ENCODE measurements at places on chromosomes 12 and 14. TPM values are rescaled to one million over a fixed set of nuclear protein-coding genes. Genes with fewer than 3 reads are reported as not detected.

Gene C12orf60
- total RNA-seq, result 0.95 TPM

- peak; percentile 54 for DNase-seq
- no peaks in the 10 kb centered on the region for H3K27me3 ChIP-seq
- peaks cover 8% of the 10 kb centered on the region for H3K4me1 ChIP-seq
- peaks cover 7% of the 10 kb centered on the region for H3K36me3 ChIP-seq
- H3K27ac ChIP-seq, result no peak overlapping the region
These were observed 46.7 kb downstream of the WBP11 start for GRCh38 chr12:14756334-14757143.

DNA sequence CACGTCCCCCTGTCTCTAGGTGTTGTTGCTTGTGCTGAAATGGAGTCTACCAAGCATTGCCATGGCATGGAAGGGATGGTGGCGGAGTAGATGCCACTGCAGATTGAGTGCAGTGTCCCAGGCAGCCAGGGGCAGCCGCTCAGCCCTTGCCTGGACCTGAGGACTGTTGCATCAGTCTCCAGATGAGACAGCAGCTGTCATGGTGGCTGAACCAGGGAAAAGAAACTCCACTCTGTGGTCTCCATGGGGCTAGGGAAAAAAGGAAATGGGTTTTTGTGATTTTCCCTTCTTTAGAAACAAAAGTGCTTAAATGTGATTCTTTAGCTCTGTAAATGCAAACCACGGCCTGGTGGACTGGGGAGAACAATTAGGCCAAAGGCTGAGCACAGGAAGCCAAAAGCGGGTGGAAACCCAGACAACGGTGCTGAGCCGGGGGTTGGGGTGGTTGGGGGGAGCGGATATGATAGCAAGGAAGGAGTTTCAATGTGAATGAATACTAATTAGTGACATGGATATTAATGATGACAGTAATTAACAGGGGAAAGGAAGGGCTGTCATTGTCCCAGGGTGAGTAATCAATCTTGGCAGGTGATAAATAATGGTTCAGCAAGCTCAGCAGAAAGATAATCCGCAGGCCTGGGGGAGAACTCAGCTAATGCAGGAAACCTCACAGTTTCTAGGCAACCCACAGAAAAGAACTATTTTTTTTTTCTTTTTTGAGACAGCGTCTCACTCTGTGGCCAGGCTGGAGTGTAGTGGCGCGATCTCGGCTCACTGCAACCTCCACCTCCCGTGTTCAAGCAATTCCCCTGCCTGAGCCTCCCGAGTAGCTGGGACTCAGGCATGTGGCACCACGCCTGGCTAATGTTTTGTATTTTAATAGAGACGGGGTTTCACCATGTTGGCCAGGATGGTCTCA, 442.6 kb downstream of the DPF3 start:
- no peaks in the 10 kb centered on the region for H3K27me3 ChIP-seq
- DNase-seq, result no peak
- H3K27ac ChIP-seq, result no peak overlapping the region
- H3K4me3 ChIP-seq, result no peak overlapping the region
- H3K4me1 ChIP-seq, result no peaks in the 10 kb centered on the region

Gene A2M
- not detected for total RNA-seq

Gene RIMKLB
- total RNA-seq, result 29.3 TPM

- no peak overlapping the region for H3K27ac ChIP-seq
- DNase-seq, result no peak
- H3K36me3 ChIP-seq, result peaks cover 94% of the 10 kb centered on the region
- H3K4me1 ChIP-seq, result peaks cover 52% of the 10 kb centered on the region
- peak overlapping the region; percentile 48 for H3K4me3 ChIP-seq
These were observed 11.5 kb upstream of the EID3 start for GRCh38 chr12:104291867-104292524.

DNA sequence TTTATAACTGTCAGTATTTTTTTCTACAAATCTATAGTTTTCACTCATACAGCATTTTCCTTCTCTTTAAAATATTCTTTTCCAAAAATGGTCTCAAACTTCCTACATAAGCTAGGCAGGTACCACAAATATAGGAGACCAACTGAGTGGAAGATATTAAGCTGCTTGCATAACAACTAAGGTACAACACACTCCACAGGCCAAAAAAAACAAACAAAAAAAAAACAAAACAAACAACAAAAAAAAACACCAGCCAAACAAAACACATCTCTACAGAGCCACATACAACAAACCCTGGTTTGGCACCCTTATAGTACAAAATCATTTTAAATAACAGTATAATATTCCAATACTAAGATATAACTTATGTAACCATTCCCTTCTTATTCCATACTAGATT, 50.1 kb downstream of the SLC2A13 start:
- no peak overlapping the region for H3K27ac ChIP-seq
- H3K36me3 ChIP-seq, result no peaks in the 10 kb centered on the region
- peaks cover 19% of the 10 kb centered on the region for H3K4me1 ChIP-seq
- DNase-seq, result no peak

Gene KSR2
- total RNA-seq, result 1.6 TPM

DNA sequence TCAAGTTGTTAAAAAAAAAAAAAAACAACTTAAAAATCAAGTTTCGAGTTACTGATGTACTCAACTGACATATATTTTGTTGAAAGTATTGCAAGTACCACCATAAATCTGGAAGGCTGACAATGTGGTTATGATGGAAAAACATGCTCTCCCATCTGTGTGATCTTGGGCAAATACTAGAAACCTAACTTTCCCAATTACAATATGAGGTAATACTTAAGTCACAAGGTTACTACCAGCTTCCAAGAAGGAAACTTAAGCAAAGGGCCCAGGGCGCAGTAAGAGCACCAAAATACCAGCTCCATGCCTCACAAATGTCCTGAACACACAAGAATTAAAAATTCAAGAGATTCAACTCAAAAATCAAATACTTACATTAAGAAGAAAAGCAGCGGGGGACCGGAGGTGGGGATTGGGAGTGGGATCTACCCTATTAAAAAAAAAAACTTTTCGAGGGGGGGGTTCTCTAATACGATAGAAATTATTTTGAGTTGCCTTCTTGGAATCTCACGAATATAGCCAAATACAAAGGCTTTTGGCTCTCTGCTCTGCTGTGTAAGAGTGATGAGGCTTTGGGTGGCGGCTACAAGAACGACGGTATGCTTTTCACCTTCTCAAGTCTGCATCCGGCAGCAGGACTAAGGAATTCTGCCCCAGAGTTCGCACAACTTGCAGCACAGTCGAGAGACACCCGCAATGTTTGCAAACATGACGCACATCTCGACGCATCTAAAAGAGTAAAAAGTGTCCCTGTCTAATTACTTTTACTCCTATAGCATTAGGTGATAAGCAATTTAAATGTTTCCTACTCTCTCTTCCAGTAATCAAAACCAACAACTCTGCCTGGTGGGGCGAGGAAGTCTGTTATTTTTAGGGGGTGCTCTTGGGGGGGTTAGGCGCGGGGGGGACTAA, 1.1 kb downstream of the SAV1 start:
- H3K27ac ChIP-seq, result no peak overlapping the region
- no peaks in the 10 kb centered on the region for H3K27me3 ChIP-seq
- no peak overlapping the region for H3K4me3 ChIP-seq
- DNase-seq, result peak; percentile 28

- no peak for DNase-seq
- no peaks in the 10 kb centered on the region for H3K27me3 ChIP-seq
- H3K27ac ChIP-seq, result no peak overlapping the region
- H3K36me3 ChIP-seq, result no peaks in the 10 kb centered on the region
- peaks cover 12% of the 10 kb centered on the region for H3K4me1 ChIP-seq
- H3K4me3 ChIP-seq, result no peak overlapping the region
These were observed 132.7 kb downstream of the SSPN start for GRCh38 chr12:26327975-26328644.

- DNase-seq, result no peak
- no peak overlapping the region for H3K4me3 ChIP-seq
- H3K36me3 ChIP-seq, result no peaks in the 10 kb centered on the region
These were observed 31.8 kb upstream of the MIS18BP1 start for GRCh38 chr14:45284802-45285201.

DNA sequence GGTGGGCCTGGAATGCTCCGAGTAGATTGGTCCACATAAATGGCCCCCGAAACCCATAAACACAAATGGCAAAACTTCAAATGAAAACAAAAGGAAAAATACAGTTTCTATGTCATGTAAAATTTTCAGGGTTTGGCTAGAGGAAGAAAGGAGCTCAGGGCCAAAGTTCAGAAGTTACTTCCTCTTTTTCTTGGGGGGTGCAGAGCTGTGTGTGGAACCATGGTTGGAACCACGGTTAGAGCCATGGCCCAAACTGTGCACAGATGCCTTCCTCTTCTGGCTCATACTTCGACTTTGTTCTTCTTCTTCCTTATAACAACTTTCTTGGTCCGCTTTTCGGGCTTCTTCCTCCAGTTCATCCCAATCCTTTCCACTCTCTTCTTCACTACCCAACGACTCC, 51.7 kb downstream of the MGST1 start:
- no peaks in the 10 kb centered on the region for H3K36me3 ChIP-seq
- H3K27me3 ChIP-seq, result no peaks in the 10 kb centered on the region
- H3K4me1 ChIP-seq, result no peaks in the 10 kb centered on the region
- H3K27ac ChIP-seq, result no peak overlapping the region

DNA sequence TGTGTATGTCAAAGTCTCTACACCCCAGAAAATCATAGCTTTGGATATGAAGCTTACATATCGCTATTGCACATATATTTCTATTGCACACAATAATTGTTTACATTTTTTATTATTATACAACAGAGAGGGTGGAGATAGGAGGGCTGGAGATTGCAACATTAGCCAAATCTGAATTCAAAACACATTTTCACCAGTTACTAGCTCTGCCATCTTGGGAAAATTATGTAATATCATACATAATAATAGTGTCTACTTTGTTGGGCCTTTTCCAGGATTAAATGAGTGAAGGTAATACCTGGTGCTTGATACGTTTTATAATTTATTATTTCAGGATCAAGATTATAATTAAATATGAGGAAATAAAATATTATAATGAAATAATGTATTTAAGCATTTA, 507.4 kb upstream of the TBX3 start:
- H3K36me3 ChIP-seq, result no peaks in the 10 kb centered on the region
- no peak overlapping the region for H3K4me3 ChIP-seq
- DNase-seq, result no peak
- H3K4me1 ChIP-seq, result no peaks in the 10 kb centered on the region

DNA sequence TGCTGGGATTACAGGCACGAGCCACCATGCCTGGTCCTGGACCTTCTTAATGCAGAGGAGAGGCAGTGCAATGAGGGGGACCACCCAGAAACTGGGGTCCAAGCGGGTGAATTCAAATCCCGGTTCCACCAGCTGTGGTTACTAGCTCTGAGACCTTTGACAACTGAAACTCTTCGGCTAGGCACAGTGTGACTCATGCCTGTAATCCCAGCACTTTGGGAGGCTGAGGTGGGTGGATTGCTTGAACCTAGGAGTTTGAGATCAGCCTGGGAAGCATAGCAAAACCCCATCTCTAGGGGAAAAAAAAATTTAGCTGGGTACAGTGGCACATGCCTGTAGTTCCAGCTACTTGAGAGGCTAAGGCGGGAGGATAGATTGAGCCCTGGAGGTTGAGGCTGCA, 5.0 kb upstream of the CD4 start:
- H3K4me1 ChIP-seq, result peaks cover 4% of the 10 kb centered on the region
- no peak overlapping the region for H3K27ac ChIP-seq
- no peaks in the 10 kb centered on the region for H3K36me3 ChIP-seq
- peaks cover 28% of the 10 kb centered on the region for H3K27me3 ChIP-seq
- DNase-seq, result no peak
- H3K4me3 ChIP-seq, result no peak overlapping the region

- no peaks in the 10 kb centered on the region for H3K36me3 ChIP-seq
- DNase-seq, result no peak
- H3K27me3 ChIP-seq, result peaks cover 13% of the 10 kb centered on the region
- no peak overlapping the region for H3K27ac ChIP-seq
These were observed 36.9 kb downstream of the RHOJ start for GRCh38 chr14:63241096-63241495.

Gene DDX24
- 190 TPM for total RNA-seq

GRCh38 chr14:32252030-32252670, 49.1 kb upstream of the RNU6-8 start:
- no peaks in the 10 kb centered on the region for H3K36me3 ChIP-seq
- no peak overlapping the region for H3K4me3 ChIP-seq
- no peaks in the 10 kb centered on the region for H3K4me1 ChIP-seq
- H3K27ac ChIP-seq, result no peak overlapping the region
